Fibroblast of skin of abdomen (primary cell): ENCODE measurements at places on chromosomes 2 and 18.

- DNase-seq, result peak; percentile 48
Measured at GRCh38 chr18:68779169-68779568, 18.7 kb upstream of the CCDC102B start.

- DNase-seq, result no peak
Measured at GRCh38 chr18:60506190-60506589, 133.6 kb upstream of the MC4R start.

DNA sequence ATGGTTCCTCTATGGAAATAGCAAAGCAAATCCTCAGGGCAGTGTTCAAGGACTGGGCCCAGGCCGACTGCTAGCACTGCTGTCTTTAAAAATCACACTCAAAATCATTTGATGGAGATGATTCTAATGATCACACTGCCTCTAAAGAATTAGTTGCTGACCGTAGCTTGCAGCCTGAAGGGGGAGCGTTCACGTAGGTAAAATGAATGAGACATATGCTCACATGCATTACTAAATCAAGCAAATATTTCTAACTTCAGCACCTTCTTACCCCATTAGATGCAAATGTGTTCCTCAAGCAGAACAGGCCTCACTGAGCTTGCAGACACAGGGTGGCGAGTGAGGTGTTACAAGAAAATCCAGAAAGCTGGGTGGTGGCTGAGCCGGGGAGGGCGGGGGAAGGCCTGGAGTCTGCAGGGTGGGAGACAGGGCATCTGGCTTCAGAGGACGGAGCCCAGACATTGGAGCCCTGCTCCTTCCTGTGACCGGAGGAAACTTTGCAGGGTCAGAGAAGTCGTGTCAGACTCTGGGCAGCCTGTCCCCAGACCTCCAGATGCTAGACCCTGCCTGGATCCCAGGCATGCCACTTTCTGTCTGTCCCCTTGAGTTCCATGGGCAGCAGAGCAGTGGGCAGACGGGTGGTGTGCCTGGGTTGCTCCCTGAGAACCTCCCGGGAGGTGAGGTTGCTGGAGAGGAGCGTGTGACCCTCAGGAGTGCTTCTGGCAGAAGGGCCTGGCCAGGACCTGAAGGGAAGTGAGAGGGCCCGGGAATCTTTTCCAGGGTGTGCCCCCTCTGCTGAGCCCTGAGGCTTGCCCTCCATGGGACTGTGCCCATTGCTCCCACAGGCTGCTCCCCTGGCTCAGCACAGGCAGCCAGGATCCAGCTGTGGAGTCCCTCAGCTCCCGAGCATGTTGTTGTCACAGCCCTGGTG, 7.1 kb upstream of the NPPC start:
- no peak for DNase-seq

DNA sequence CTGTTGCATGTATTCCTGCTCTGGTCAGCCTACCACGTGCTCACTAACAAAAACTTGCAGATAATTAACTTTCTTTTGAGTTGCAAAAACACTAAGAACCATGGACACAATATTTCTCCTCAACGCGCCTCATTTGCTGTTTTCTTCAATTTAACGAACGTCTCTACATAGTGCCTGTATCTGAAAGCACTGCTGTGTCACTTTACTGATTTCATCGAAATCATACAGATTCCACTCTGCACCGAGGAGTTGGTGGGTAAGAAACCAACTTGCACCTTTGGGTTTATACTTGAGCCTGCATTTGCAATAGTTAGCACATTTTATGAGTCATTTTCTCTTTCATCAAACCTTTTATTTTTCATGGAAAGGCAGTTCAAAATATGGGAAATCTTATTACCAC, 145.8 kb downstream of the DCDC2C start:
- no peak for DNase-seq

DNA sequence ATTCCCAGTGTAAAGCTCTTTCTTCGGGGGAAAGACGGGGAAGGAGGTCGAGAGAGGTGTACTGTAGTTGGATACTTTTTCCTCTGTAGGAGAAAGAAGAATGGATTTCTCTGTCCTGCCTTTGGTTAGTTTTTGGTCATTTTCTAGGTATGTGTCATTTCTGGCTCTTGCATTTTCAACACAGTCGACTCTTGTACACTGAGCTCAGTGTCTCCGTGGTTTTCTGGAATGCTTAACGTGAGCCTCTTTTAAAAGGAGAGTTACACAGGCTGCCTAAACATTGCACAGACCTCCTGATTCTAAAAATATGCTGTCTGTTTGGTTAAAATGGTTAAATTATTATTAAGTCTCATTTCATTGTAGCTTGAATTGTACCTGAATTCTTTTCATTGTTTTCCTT, 21.8 kb upstream of the GLS start:
- peak; percentile 94 for DNase-seq

DNA sequence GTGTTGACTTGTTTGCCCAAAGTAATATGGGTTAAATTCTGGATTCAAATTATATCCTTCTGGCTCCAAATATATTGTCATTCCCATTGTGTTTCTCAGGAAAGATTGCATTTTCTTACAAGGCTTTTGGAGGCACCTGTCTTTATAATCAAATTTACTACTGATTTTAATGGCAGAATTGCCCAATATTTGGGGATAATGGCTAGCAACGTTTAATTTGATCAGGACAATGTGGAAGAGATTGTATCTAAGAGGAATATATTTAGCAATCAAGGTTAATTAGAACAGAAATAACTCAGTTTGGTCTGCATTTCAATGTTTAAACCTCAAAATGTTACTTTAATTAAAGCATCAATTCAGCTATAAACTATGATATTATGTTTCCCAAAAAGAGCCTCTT, 41.7 kb upstream of the ZNF804A start:
- no peak for DNase-seq

GRCh38 chr2:137838255-137839092, 125.8 kb upstream of the HNMT start:
- DNase-seq, result peak; percentile 42

DNA sequence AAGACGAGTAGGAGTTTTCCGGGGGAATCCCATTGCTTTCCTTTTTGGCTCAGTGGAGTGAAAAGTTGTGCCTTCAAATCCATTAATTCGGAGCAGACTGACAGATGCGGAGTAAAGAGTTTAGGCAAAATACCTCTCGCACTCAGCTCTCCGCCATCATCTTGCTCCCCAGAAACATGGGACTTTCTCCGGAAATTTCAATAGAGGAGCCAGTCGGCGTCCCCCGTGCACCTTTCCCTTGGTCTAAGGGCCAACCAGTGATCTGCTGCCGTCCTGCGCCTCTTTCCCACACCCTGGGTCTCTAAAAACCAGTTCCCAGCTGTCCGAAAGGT, 318 bp downstream of the TYW5 start:
- DNase-seq, result no peak

DNA sequence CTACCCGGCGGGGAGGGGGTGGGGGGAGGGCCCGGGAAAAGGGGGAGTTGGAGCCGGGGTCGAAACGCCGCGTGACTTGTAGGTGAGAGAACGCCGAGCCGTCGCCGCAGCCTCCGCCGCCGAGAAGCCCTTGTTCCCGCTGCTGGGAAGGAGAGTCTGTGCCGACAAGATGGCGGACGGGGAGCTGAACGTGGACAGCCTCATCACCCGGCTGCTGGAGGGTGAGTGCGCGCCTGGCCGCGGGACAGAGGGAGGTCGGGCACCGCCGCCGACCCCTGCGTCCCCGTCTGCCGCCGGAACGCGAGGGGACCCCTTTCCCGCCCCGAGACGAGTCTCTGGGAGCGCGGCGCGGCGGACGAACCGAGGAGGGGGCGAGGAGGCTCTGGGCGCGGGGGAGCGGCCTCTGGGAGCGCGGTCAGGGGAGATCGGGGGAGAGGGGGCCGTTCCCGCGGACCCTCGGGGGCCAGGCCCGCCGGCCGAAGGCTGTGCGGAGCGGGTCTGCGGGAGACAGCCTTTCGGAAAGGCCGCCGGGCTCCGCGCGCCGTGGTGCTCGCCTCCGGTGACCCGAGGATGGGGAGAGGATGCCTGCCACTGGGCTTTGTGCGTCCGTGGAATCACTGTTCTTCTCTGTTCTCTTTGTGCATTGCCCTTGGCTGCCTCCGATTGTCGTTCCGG, 463 bp downstream of the PPP1CB start:
- no peak for DNase-seq

- no peak for DNase-seq
Measured at GRCh38 chr18:9910661-9911060, 3.2 kb upstream of the VAPA start.

DNA sequence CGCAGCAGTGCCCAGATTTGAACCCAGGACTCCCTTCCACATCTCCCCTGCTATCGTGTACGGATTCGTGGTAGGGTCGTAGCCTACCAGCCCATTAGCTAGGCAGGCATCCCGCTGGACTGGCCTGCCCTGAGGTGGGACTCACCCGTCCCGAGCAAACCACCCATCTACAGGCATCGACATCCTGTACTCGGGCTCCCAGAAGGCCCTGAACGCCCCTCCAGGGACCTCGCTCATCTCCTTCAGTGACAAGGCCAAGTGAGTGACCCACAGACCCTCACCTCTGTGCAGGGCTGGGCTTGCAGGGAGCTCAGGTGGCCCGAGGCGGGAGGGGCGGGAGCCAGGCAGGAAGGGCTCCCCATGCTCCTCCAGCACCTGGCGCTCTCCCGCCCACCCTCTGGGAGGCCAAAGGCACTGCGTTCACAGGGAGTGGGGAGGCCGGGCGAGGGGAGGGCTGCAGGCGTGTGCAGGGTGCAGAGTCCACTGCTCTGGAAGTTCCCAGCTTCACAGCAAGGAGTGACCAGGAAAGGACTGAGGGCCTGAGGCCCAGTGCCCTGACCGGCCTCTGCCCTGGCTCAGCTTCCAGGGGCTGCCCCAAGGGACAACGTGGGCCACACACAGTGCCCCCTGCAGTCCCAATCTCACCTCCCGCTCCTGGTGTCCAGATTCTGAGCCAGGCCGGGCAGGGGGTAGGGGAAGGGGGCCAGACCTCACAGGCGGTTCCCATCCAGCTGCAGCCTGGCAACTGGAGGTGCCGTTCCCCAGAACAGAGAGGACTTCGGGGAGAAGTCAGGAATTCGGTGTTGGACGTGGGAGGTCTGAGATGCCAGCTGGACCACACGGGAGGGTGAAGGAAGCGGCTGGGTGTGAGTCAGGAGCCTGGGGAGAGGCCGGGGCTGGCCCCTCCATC, 5.4 kb downstream of the AGXT start:
- DNase-seq, result peak; percentile 12

DNA sequence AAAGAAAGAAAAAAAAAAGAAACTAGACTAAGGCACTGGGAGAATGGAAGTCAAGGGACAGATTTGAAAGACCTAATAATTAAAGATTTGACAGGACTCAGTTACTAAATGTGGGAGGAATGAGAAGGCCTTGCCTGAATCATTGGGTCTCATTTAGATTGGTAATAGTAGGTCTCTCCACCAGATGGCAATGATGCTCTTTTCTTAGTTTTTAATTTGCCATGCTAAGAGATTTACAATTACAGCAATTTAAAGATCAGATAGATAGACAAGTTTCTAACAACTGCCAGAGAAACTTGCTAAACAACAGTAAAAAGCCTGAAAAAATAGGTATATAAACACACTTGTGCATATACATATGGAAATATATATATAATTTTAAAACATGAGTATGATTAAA, 153.0 kb downstream of the TMEM247 start:
- peak; percentile 69 for DNase-seq

GRCh38 chr18:9614401-9615279, at the start of gene PPP4R1:
PPP4R1 (minus strand) TSS chr18:9614559; CDS start chr18:9614484, 75 bp downstream.
- peak; percentile 78 for DNase-seq

- DNase-seq, result no peak
Measured at GRCh38 chr18:26618135-26618534, 69.8 kb upstream of the KCTD1 start.

GRCh38 chr2:196230061-196230854, 58.9 kb upstream of the STK17B start:
- DNase-seq, result no peak

- DNase-seq, result no peak
Measured at GRCh38 chr18:45939236-45939635, 27.9 kb downstream of the EPG5 start.

DNA sequence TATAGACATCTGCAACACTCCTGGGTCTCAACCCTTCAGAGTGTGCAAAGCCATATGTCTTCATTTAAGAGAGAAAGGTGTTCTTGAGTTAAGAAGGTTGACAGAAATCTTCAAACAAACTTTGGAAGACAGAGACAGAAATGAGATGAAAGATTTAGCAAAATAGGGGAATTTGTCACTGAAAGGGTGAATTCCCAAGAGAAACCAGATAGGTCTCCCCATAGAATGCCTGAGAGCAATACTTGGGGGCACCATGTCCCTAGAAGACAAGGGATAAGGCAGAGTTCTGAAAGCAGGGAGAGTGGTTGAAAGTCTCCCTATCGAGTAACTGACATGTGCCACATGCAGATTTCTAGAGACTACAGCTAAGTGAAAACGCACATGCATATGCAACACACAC, 50.0 kb downstream of the AP1S3 start:
- no peak for DNase-seq

GRCh38 chr2:176205126-176205525, 16.7 kb downstream of the HOXD1 start:
- DNase-seq, result no peak

- DNase-seq, result peak; percentile 16
Measured at GRCh38 chr2:201182650-201183364, at the start of gene CASP10. CASP10 (plus strand) TSS chr2:201183141; CDS start chr2:201185778, 2,637 bp downstream.

GRCh38 chr2:105755895-105756294, 11.2 kb downstream of the NCK2 start:
- DNase-seq, result no peak

GRCh38 chr2:64210816-64211215, 66.6 kb upstream of the PELI1 start:
- DNase-seq, result no peak

DNA sequence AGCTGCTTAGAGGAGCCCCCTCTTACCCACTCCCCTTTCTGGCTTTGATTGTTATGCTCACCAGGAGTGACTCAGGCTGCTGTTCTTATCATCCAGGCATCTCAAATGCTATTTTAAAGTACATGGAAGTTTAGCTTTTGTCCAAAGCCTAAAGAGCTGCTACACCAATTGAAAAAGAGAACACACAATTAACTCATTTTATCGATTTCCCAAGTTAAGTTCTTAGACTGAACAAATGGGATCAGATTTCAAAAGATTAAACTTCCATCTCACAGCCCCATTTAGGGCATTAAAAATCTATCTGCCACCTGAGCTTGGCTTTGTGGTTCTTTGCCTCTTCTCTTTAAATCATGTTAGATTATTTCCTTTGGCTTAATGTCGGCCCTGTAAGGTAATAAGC, 81.2 kb downstream of the MYO5B start:
- no peak for DNase-seq

GRCh38 chr2:75317802-75318201, 118.5 kb upstream of the TACR1 start:
- no peak for DNase-seq

GRCh38 chr18:47777626-47778025, 152.8 kb downstream of the SMAD2 start:
- no peak for DNase-seq

- no peak for DNase-seq
Measured at GRCh38 chr2:241193271-241193670, 4.8 kb downstream of the ANO7 start.

- DNase-seq, result no peak
Measured at GRCh38 chr2:30639836-30640235, 167.4 kb downstream of the CAPN13 start.
